ENCODE measurements at places on chromosomes 12 and 14.

GRCh38 chr14:66045572-66046021 lies 440.6 kb upstream of the CCDC196 start:
- DNase-seq = no peak

- no peak for DNase-seq
Measured at GRCh38 chr14:101062065-101062450, 158.5 kb upstream of the RTL1 start.

DNA sequence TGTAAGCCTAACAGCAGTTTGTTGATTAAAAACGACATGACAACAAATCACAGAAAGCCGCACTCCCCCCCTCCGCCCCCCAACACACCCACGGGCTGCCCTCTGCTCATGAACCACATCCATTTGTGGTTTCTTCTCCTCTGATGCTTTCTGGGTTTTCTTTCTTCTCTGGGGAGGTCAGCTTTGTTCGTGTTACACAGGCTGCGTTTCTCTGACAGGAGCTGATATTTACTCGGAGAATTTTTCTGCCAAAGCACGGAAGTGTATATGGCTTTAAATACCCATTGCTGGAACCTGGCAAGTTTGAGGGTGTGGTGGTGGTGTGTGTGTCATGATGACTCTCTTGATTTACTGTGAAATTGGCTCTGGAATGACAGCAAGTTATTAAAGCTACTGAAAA lies 883.7 kb upstream of the TMEM132C start:
- DNase-seq = no peak

- no peak for DNase-seq
Measured at GRCh38 chr12:3216097-3216496, 138.9 kb downstream of the TSPAN9 start.

DNA sequence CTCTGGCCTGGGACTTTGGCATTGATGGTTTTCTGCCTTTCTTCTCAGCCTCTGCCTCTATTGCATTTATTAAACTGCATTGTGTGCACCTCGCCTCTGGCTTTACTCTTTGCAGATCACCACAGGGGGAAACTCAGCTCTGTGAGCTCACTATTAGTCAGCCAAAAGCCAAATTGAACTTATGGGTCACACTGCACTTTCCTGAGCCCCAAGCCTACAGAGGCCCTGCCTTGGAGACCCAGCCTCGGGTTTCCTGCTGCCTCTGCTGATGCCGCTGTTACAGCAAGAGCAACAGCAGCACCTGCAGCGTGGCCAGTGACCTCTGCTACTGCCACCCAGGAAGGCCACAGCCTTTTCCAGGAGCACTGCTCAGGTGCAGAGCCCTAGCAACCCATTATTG lies 122.5 kb downstream of the DAD1 start:
- no peak for DNase-seq

GRCh38 chr12:56695327-56696101 lies 7.4 kb upstream of the PTGES3 start:
- DNase-seq = no peak

DNA sequence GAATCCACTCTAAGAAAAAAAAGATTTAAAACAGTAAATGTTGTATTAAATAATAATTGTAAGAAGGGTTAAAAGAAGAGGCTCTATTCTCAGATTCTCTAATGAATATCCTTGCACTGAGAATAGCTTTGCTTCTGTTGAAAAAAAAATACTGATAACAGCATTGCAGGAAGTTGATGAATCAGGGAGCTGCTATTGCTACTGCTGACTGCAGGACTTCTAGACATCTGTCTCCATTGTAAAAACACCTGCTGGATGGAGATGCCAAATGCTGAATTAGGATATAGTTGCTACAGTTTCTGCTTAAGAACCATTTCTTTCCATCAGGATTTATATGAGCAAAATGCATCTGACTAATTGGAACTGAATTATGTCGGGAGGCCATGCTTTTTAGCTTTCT lies 50.3 kb upstream of the ANP32D start:
- no peak for DNase-seq

DNA sequence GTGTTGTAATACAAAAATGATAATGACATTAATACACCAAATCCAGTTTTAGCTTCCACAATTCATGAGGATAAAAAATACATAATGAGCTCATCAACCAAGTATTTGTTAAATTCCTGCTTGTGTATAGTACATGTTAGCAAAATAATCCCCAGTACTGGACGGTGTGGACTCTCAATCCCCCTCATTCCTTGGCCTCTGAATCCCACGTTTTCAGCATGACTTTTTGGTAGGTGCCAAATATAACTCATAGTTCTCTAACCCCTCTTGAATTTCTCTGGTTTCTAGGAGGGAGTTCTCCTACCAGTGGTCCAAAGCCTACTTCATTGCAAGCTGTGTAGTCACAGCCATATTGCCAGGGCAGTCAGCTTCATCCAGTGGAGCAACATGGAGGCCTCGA lies 41.4 kb upstream of the EPS8 start:
- no peak for DNase-seq
